ENCODE measurements at places on chromosomes 6 and 20.

DNA sequence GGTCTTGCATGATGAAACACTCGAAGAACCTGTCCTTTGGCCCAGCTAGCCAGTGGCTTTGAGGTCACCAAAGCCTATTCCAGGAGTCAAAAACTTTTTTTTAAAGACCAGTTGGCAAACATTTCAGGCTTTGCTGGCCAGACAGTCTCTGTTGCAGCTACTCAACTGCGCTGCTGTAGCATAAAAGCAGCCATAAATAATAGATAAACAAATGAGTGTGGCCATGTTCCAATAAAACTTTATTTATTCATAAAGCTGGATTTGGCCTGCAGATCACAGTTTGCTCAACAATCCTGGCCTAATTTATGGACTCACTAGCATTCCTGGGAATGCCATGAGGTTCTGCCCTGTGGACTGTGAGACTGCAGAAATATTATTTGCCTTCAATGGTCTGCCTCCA, 68.8 kb upstream of the LTV1 start:
- no peak for DNase-seq

DNA sequence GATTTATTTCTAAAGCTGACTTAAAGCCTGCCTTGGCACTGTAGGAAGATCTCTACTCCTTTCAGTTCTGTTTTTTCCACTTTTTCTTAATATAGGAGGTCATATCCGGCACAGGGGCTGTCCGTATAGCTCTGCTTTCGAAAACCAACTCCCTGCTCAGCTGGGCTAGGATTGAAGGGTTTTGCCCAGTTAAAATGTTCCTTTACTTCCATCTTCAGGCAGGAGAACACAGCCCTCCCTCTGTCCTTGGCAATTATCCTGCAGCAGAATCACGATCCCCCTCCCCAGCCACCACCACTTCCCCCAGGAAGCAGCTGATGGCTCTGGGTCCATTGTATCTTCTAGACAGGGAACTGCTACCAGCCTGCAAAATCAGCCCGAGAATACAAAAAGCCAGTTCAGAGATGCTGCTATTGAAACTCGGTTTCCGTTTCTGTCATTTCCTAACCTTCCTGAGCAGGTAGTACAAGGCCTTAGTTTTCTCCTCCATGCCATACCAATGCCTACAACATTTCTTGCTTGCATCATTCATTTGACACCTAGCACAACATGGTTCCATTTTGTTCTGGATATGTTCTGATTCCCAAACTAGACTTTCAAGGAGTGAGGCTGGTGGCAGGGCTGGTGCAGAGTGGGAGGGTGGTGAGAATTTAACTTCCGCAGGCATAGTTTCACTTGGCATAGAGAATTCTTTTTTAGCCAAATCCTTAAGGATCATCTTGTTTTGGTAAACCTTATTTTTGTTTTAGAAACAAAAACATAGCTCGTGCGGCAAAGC, 53.9 kb downstream of the FAM50B start:
- DNase-seq, result no peak

DNA sequence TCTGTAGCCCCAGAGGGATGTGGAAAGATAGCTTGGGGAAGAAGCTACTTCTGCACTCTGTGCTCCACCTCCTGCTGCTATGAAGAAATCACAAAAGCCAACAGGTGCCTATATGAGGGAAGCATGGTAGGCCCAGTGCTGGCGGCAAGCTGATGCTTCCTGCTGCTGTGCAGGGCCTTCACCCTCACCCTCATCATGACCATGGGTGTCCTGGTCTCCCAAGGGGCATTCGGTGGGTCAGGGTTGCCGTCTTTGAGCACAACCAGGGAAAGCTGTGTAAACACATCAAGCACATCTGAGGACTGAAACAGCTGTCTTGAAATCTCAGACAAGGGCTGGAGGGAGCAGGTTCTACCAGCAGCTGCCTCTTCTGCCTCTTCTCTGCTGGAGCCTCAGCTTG, 184.0 kb downstream of the FNDC1 start:
- DNase-seq, result no peak

- no peak for DNase-seq
Observed at GRCh38 chr6:44674226-44675155, 287.0 kb downstream of the CDC5L start.
